ENCODE measurements at places on chromosomes 11 and 22.
A peak's percentile ranks its signal among the peaks of the same experiment; 100 is the strongest.

GRCh38 chr11:105861225-105861624 is 160.8 kb downstream of the MSANTD4 start:
- no peak for DNase-seq

DNA sequence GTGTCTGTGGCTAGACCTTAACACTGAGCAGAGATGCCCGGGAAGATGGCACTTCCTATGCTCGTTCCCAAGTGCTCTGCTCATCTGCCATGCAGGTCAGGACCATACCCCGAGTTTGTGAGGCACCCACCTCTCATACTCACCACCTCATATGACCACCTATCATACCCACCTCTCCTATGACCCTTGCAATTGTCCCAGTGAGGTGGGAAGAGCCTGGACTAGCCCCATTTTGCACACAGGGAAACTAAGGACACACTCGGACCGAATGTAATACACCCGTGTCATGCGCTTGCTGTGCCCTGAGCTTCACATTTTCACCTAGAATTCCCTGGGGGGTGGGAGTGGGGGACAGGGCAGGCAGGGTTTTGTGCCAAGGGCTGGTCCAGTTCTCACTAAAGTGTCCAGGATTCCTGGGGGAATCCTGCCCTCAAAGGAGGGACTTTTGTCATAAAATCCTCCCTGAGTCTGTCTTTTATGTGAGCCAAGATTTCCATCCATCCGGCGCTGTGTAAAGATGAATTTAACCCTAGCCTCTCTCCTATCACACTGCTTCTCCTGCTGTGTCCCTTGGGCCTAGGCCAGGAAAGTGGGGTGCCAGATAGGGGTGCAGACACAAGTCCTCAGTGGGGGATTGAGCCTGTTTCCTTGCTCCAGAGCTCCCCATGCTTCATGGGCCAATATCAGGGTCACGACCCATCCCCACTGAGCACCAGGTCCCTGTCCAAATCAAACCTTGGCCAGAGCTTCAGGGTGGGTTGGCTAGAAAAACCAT is 20.0 kb downstream of the TPBGL start:
- DNase-seq, result no peak

GRCh38 chr22:26708256-26709009 is 51.0 kb downstream of the MIAT start:
- DNase-seq, result peak; percentile 24

GRCh38 chr11:113885897-113886296 is 10.5 kb upstream of the USP28 start:
- DNase-seq, result no peak
